Ecto neural progenitor cell (in vitro differentiated cells): ENCODE measurements at places on chromosomes 12 and 14.

GRCh38 chr12:6363330-6364043 is 11.9 kb downstream of the SCNN1A start:
- peak; percentile 80 for DNase-seq

DNA sequence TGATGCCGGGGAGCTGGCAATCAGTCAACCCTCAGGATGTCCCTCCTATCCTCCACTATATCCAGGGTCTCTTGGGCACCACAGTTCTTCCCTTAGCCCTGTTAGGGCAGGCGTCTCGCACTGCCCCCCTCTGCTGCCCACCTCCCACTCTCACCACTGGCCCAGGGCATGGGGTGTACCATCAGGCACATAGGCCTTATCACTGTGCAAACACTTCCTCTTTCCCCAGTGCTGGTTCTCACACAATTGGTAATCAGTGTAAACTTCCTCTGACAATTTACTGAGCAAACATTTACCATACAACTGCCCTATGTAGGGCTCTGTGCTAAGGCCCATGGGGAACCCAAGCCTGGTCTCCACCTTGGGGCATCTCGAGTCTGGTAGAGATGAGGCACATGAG is 20.1 kb upstream of the TMED10 start:
- DNase-seq, result no peak

GRCh38 chr12:113748707-113749432 is 217.3 kb downstream of the RBM19 start:
- DNase-seq, result no peak

DNA sequence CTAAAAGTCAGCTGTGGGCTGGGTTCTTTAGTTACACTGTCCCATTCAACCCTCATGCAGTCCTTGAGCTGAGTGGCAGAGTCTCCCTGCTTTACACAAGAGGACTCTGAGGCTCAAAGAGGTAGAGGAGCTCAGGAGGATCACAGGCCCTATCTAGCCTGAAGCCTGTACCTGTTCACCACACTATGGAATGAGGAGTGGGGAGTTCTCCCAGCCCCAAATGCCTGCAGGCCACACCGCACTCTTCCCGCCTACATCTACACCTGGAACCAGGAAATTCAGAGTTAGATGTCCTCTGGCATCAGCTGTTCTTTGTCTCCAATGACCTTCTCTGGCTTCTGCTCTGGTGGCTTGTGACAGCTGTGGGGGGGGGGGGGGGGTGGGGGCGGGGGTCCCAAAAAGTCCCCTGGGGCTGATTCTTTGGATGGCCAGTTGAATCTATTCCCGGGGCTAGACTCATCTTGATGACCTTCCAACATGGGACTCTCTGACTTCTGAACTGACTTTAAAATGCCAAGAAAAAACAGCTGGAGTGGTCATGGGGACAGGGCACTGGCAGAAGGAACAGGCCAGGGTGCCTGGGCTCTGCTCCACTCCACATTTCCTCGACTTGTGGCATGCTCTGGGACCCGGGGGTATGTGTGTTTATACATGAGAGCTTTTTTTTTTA is 30.6 kb downstream of the RIN3 start:
- no peak for DNase-seq

GRCh38 chr12:53352331-53353256 is 16.4 kb upstream of the SP7 start:
- peak; percentile 91 for DNase-seq

- peak; percentile 74 for DNase-seq
These were observed 639 bp downstream of the FZD10 start for GRCh38 chr12:130162745-130163460.

GRCh38 chr12:95237315-95237714 is 19.7 kb downstream of the VEZT start:
- no peak for DNase-seq

- DNase-seq, result no peak
These were observed 22.6 kb upstream of the DRAM1 start for GRCh38 chr12:101854747-101855146.

DNA sequence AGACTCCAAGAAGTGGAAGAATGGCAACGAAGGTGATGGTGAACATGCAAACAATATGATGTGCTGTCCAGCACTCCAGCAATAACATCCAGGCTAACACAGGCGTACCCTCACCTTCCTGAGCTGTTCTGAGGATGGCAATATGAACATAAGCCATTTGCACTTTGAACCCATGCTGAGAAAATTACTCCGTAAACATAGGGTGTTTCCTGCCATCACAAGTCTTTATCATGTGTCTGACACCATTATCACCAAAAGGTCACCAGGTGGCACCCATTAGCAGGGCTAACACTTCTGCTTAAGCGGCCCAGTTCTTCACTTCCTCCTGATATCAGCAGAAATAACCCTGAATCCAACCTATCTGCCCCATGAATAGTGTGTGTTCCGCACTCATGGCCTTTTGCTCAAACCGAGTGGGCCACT is 482.8 kb downstream of the MED13L start:
- DNase-seq, result no peak

GRCh38 chr12:95368931-95369330 is 105.0 kb upstream of the METAP2 start:
- no peak for DNase-seq

GRCh38 chr14:77059276-77059915 is 30.9 kb upstream of the IRF2BPL start:
- DNase-seq, result no peak

- no peak for DNase-seq
These were observed 363.7 kb downstream of the SOX5 start for GRCh38 chr12:23585782-23586163.

- DNase-seq, result no peak
These were observed 130.8 kb upstream of the BMP4 start for GRCh38 chr14:54087376-54087775.

- no peak for DNase-seq
These were observed 98.4 kb upstream of the GARIN6 start for GRCh38 chr12:99549196-99549595.

DNA sequence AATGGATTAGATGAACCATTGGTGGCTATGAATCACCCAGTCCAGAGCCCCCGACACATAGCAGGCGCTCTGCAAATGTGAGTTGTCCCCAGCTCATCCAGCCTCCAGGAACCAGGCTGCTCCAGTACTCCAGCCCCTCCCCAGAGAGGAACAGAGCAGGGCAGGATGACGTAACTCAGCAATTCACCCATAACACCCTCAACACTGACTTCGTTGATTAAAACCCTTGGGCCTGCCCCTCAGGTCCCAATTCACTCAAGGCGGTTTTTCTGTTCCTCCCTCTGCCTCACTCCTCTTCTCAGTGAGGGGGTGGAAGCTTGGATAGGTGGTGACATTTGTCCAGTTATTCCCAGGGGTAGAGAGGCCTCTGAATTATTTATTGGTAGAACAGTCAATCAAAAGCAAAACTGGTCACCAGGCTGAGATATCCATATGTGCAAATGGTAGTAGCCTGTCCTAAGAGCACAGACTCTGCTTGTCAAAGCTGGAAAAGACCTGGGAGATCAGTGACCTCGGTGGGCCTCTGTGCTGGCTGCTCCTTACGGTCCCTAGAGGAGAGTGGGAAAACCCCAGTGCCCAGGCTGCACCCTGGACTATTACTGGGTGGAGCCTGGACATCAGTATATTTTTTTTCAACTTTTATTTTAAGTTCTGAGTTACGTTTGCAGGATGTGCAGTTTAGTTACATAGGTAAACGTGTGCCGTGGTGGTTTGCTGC is 97.0 kb downstream of the CMKLR1 start:
- DNase-seq, result no peak

- DNase-seq, result no peak
These were observed 2.5 kb upstream of the TEP1 start for GRCh38 chr14:20415782-20416206.

DNA sequence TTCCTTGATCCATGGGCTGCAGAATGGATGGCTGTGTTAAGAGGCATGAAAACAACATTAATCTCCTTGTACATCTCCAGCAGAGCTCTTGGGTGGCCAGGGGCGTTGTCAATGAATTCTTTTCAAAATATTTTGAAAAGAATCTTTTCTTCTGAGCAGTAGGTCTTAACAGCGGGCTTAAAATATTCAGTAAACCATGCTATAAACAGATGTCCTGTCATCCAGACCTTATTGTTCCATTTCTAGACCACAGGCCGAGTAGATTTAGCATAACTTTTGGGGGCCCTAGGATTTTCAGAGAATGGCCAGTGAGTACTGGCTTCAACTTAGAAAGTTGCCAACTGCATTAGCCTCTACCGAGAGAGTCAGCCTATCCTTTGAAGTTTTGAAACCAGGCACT is 130.2 kb downstream of the RAD51B start:
- no peak for DNase-seq
